ENCODE measurements at places on chromosomes 1 and 21.

DNA sequence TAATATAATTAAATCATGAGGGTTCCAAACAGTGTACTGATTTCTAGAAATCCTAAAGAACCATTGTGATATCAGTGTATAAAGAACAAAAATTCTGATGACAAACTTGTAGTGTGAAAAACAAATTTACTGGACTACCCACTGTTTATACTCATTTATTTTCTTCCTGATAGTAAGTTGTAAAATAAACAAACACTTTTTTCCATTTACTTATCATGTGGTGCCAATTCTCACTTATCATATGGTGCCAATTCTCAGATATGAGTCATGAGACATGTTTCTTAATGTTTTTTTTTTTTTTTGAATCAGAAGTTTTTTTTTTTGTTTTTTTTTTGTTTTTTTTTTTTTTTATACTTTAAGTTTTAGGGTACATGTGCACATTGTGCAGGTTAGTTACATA lies 137.7 kb downstream of the LEPR start:
- DNase-seq, result no peak

DNA sequence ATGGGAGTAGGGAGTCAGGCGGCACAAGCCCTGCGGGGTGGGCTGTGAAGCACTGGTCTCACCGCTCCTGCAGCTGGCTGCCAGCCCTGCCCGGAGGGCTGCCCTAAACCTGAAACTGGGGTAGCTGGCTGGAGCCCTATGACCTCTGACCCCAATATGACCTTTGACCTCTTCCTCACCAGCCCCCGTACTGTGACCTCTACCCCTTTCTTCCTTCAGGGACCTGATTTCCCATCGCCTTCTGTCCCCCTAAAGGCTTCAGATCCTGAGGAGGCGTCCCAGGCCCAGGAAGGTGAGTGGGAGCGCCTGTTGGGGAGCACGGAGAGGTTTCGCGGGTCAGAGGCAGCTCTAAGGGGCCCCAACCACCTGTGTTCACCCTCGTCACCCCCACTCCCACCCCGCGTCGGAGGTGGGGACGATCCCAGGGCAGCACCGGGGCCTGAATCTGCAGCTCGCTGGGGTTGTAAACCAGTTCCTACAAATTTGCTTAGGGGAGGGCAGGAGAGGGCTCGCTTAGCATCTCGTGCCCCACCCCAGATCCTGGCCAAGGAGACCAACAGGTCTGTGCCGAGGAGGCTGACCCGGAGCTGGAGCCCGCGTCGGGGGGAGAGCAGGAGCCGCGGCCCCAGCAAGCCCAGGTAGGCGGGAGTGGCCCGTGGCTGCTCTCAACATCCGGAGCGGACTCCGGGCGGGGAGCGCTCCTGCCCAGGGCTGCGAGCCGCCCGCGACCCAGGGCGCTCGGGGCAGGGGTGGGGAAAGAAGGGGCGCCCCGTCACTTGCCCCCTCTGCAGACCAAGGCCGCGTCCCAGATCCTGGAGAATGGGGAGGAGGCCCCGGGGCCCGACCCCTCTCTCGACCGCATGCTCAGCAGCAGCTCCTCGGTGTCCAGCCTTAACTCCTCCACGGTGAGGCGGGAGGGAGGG lies 7.3 kb downstream of the SYTL1 start:
- DNase-seq, result no peak

- DNase-seq, result no peak
Observed at GRCh38 chr21:39350094-39351005, 1.5 kb upstream of the HMGN1 start.

DNA sequence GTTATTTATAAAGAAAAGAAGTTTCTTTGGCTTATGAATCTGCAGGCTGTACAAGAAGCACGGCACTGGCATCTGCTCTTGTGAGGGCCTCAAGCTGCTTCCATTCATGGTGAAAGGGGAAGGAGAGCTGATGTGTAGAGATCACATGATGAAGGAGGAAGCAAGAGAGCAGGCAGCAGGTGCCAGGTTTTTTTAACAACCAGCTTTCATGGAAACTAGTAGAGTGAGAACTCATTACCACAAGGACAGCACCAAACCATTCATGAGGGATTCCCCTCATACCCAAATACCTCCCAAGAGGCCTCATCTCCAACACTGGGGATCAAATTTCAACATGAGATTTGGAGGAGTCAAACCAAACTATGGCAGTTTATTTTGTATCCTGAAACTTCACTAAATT lies 85.8 kb upstream of the CAMK1G start:
- no peak for DNase-seq

GRCh38 chr1:174391716-174392115 lies 56.0 kb upstream of the GPR52 start:
- no peak for DNase-seq

DNA sequence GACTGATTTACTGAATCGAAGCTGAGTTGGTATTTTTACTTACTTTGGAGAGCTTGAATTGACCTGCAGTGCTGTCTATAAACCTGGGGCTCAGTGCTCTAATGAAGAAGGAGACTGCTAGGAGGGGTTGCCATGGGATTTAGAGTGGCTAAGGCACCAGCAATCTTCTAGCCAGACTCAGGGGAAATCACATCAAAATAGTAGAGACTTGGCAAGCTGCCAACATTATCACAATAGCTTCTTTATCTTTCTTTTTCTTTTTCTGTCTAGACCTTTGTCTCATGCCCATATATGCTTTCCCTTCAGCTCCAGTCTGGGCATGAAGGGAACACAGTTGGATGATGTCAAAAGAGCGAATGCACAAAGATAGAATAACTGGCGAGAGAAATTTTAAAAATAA lies 301.1 kb upstream of the DPYD start:
- DNase-seq, result no peak

- no peak for DNase-seq
Observed at GRCh38 chr1:47532921-47533792, 95.3 kb downstream of the FOXD2 start.

GRCh38 chr1:181742426-181742825 lies 259.1 kb downstream of the CACNA1E start:
- DNase-seq, result no peak

DNA sequence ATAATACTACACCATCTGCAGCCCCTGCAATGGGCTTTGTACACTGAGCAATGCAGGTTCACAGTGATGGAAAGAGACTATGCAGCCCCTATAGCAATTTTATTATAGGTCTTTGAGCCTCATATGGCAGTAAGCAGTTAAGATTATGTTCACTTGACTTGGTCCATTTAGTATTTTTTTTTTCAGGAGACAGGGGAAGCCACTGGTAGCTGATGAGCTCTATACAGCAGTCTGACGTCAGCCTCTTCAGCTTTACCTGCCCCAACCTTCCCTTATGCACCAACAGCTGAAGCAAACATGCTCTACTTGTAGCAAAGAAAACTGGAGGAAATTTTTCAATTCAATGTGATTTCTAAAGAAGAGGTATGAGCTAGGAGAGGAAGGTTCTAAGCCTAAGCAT lies 32.2 kb downstream of the AIDA start:
- DNase-seq, result no peak

DNA sequence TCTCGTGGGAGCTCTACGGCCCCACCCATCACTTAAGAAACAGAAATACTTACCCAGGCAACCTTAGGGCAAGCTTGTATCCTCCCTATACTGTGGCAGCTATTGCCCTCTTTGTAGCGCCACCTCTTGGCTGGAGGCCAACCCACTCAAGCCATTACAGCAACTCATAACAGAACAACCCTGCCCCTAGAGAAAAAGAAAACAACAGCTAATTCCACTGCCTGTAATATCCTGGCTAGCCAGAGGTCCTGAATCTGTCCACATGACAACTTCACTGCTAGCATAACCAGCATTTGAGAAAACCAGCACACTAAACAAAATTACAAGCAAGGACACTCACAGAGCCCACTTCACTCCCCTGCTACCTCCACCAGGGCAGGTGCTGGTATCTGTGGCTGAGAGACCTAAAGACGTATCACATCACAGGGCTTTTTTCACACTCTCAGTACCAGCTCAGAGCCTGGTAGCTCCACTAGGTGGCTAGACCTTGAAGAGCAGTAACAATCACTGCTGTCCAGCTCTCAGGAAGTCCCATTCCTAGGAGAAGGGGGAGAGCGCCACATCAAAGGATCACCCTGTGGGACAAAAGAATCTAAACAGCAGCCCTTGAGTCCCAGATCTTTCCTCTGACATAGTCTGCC lies 14.5 kb upstream of the MX1 start:
- peak; percentile 20 for DNase-seq

- no peak for DNase-seq
Observed at GRCh38 chr1:52007215-52008002, 16.9 kb upstream of the RAB3B start.

DNA sequence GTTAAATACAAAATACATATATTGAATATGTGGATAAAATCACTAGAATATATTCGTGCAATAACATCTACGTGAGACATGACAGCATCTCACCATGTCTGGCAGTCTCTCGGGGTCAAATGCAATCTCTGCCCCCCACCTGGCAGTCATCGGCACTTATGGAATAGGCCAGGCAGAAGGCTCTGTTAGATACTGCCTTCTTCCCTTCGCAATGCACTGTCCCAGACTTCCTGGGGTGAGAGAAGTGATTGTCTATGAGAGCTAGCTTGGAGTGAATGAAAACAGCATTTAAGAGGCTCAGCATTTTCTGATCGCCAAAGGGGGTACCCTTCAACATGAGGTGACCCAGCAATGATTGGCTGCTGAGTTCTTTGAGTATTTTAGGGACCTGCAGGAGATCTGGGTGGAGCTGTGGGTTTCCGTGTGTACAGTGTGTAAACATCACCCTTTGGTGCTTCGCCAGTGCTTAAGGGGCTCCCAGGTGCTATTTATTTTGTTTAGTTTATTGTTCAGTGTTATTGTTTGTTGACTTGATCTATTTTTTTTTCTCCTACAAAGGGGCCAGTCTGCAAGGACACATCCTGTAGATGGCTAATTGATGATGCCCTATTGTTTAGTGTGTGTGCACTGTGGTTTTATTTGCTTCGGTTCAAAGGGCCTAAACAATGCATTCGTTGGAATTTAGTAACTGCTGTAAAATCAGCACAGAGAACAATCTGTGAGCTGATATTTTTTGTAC lies 10.2 kb downstream of the ERG start:
- DNase-seq, result no peak

GRCh38 chr1:202579806-202580205 lies 130.4 kb downstream of the SYT2 start:
- DNase-seq, result no peak

DNA sequence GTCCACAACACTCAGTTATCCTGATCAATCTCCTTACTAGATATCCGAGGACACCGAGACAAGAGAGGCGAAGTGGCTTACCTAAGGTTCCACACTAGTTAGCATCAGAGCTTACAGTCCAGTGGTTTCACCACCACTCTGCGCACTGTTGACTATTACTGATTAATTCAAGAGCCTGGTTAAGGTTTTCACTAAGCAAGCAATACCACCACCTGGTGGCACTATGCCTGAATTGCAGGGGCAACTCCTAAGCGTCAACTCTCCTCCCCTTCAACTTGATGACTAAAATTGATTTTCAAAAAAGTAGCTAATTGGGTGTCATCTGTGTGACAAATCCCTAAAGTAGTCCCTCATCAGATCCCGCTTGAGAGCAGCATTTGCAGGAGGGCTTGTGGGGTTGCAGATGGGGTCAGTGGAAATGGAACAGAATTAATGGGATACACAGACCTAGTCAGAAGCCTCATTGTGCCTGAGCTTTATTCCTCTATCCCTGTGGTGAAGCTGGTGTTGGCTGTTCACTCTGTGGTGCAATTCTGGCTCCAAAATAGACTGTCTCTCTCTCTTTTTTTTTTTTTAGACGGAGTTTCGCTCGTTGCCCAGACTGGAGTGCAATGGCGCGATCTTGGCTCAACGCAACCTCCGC lies 9.1 kb downstream of the TTC22 start:
- peak; percentile 68 for DNase-seq

- DNase-seq, result peak; percentile 4
Observed at GRCh38 chr1:3431266-3431665, 23.2 kb upstream of the ARHGEF16 start.

DNA sequence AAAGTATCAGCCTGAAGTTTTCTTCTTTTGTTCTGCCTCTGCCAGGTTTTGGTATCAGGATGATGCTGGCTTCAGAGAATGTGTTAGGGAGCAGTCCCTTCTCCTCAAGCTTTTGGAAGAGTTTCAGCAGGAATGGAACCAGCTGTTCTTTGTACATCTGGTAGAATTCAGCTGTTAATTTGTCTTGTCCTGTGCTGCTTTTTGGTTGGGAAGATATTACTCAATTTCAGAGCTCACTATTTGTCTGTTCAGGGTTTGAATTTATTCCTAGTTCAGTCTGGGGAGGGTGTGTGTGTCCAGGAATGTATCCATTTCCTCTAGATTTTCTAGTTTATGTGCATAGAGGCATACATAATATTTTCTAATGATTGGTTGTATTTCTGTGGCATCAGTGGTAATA lies 12.8 kb downstream of the ZNF678 start:
- no peak for DNase-seq

GRCh38 chr1:150515328-150516049 lies at the start of gene FALEC:
FALEC (plus strand) TSS chr1:150515752.
- peak; percentile 97 for DNase-seq

GRCh38 chr1:179184403-179184802 lies 45.1 kb downstream of the ABL2 start:
- no peak for DNase-seq

- no peak for DNase-seq
Observed at GRCh38 chr1:232769733-232770132, 35.5 kb upstream of the MAP10 start.

DNA sequence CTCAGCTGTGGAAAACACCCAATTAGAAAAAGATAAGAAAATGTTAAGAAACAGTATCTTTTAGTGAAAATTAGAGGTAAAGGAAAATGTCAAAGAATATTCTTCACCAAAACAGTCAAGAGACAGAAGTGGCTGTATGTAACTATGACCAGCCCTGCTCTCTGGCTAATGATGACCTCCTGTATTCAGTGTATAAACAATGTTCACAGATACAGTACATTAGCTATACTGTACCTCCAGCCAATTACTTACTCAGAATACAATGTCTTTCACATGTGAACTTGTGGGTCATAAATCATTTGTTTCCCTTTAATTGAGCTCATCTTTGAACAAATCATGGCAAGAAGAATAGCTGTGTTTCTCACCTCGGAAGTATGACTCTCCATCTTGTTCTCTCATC lies 432.0 kb downstream of the LMO4 start:
- no peak for DNase-seq

DNA sequence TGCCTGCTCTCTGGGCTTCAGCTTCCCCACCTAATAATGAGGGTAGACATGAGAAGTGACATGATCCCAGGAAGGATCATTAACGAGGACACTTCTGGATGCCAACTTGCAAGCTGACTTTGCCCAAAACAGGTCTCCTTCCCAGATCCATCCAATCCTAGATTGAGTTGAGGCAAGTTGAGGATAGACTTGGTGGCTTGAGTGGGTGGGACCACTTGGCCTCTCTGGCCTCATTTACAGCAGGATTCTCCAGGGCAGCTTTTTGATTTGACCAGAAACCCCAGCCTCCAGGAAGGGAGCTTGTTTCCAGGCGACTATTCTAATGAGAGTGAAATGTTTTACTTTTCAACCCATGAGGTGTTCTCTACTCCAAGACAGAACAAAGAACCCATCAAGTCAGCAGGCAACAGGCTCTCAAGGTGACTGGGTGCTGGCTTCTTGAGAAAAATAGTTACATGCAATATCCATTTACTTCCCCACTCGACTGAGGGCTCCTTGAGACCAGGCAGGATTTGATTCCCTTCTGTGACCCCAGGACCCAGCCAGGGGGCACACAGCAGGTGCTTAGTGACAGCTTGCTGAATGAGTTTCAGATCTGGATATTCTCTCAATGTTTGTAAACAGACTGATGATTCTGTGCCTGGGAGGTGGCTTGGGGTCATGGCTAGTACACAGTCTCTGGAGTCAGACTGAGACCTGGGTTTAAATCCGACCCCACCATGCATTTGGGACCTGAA lies 128.2 kb downstream of the DMRTB1 start:
- DNase-seq, result no peak

GRCh38 chr1:5747426-5748285 lies 244.6 kb downstream of the NPHP4 start:
- no peak for DNase-seq

GRCh38 chr1:44568128-44568900 lies 106.0 kb downstream of the TMEM53 start:
- DNase-seq, result no peak

Data from activated CD4-positive, alpha-beta T cell treated with anti-CD3 and anti-CD28 coated beads, Interleukin-10, Interleukin-2, amounts not matched to agents 100 ng/mL and 50 ng/mL, durations not matched to agents 16 hours and 8 hours (primary cell).